Hematopoietic multipotent progenitor cell (in vitro differentiated cells): ENCODE measurements at places on chromosomes 4 and X.
A peak's percentile ranks its signal among the peaks of the same experiment; 100 is the strongest.

DNA sequence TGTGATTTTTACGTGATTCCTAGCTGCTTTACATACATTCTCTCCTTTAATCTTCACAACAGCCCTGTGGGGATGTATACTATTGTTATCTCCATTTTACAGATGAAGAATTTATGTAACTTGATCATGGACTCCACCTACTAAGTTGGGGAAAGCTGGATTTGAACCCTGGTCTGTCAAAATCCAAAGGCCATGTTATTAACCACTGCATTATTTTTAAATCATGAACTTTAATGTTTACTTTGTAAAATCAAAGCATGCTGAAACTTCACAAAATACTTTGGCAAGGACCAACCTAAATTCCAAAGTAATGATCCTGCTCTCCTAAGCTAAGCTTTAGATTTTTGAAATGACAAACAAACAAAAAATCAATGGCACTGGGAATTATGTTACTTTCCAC, 26.1 kb downstream of the FAM47E start:
- DNase-seq, result no peak

GRCh38 chr4:112266823-112267222, 18.9 kb downstream of the TIFA start:
- DNase-seq, result peak; percentile 71

DNA sequence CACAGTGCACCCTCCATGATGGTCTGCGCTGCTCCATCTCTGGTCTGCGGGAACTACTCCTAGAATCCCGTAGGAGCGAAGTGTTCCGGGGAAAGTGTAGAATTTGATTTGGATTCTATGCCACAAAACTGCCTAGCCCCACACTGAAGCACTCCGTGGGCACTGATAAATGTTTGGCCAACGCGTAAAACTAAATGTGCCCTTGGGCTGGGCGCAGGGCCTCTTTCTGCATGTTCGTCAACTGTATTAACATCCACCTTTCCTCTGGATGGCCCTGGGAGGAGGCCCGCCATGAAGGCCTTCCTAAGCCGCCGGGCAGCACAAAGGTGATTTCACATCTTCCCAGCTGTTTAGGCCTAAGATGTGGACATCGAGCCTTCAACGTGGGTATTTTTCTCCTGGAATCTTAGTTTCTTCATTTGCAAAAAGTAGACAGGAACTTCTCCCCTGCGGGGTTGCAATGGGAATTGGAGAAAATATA, 2.6 kb downstream of the MSX1 start:
- DNase-seq, result no peak

- DNase-seq, result no peak
Measured at GRCh38 chrX:29012867-29013266, 425.6 kb downstream of the IL1RAPL1 start.

DNA sequence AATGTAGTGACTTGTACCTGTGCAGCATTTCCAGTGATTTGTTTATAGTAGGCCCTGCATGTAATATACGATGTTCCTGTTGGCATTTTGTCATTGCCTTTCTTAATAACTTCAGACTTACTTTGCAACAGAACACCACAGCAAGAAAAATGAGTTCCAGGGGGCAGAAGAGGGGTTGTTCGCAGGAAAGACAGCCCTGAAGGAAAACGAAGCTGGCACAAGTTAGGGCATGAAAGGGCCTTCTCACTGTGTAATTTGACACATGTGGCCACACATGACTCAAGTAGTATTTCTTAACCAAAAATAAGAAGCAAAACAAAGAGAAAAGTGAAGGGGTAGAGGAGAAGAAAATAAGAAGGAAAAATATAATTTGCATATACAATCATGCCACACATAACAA, 265.8 kb upstream of the SMIM31 start:
- DNase-seq, result no peak

GRCh38 chr4:119656342-119656741, 27.7 kb upstream of the PDE5A start:
- DNase-seq, result no peak

DNA sequence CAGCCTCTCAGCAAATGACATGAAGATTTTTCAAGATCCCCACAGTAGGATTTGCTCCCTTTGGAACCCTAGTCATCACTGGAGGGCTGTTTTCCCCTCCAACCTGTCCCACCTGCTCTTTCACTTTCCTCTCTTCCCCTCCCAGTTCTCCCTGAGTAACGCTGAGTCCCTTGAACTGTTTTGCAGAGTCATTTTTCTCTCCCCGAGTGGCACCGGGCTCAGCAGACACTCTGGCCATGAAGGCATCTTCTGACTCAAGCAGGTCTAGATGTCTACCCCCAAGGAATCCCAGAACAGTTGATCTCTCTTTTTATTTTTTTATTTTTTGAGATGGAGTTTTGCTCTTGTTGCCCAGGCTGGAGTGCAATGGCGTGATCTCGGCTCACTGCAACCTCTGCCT, 52.2 kb downstream of the HTRA3 start:
- DNase-seq, result no peak

- no peak for DNase-seq
Measured at GRCh38 chr4:100823066-100823992, 305.5 kb upstream of the EMCN start.

DNA sequence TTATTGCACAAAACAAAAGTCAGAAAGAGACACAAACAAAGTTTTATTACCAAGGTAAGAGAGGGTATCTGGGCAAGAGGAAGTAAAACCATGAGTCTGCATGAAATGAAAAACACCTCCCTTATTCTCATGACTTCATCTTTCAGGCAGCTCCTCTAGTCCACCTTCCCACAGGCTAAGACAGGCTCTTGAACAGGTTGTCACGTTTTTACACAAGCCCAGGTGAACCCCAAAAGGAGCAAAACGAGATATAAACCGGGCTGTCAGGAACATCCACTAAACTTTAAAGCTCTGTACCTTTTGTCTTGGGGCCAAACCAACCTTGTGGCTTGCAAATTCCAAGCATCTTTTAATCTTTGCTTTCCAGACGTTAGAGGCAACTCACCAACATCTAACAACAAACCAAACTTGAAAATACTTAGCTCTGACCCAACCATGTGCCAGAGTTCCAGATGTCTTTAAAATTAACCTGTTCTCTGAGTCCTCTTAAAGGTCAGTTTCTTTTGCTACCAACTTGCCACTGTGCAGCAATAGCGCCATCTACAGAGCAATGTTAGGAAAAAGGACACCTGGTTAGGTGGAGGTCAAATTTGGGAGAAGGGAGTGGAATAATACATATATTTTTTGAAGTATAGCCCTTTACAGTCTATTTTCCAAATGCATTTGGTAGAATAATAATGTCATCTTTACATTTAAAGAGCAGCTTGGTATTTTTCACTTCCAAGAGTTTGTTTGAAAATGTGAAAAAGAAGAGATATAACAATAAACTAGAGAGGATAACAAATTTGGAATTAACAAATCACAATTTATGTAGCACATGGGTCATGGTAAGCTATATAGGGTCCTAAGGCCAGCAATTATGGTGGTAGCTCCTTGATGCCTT, 73.1 kb downstream of the QRFPR start:
- DNase-seq, result peak; percentile 22

DNA sequence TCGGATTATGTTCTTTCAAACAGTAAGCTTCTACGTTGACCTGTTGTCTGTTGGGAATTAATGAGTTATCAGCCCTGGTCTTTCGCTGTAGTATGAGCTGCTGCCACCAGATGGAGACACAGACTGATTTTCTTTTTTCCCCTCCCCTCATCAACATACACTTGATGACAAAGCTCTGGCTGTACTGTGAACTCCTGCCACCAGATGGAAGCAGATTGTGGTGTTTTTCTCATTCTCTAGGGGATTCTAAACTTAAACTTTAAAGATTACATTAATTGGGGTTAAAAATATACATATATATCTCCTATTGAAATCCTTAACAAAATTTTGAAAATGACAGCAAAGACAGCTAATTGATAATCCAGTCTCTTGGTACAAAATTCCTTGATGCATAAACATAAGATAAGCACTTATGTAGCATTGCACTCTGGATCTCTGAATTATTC, 44.8 kb downstream of the SMS start:
- peak; percentile 82 for DNase-seq

GRCh38 chr4:89416960-89417359, 109.4 kb upstream of the GPRIN3 start:
- no peak for DNase-seq

DNA sequence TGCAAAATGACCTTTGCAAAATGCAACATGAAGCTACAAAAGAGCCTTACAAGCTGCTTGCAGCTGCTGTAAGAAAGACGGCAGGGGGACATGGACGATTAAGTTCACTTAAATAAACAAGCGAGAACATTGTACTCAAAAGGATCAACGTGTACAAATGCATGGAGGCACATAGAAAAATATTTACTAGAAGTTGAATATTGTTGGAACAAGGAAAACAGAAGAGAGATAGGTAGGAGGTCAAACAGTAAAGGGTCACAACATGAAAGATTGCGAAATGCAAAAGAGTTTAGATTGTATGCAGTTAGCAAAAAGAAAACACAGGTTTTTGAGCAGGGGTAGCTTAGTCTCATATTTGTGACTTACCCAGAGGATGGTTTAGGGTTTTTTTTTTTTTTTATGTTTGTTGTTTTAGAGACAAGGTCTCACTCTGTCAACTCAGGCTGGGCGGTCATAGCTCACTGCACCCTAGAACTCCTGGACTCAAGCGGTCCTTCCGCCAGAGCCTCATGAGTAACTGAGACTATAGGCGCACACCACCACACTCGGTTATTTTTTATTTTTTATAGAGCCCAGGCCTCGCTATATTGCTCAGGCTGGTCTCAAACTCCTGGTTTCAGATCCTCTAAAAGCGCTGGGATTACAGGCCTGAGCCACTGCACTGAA, 1.4 kb upstream of the PHF8 start:
- DNase-seq, result no peak

DNA sequence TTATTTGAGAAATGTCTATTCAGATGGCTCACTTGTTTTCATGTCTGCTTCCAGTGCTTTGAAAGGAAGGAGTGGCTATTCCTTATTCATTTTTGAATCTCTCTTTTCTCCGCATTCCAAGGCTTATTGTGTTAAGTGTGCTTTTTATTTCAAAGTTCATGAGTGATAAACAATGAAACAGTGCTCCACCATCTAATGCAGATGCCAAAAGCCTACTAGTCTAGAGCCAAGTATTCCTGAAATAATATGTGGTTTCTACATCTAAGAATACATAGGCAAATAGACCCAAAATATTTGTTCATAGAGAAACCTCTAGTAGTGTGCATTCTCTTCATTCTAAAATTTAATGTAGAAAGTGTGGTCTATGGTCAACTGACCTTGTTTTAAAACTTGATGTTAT, 187.3 kb downstream of the GABRB1 start:
- DNase-seq, result no peak

DNA sequence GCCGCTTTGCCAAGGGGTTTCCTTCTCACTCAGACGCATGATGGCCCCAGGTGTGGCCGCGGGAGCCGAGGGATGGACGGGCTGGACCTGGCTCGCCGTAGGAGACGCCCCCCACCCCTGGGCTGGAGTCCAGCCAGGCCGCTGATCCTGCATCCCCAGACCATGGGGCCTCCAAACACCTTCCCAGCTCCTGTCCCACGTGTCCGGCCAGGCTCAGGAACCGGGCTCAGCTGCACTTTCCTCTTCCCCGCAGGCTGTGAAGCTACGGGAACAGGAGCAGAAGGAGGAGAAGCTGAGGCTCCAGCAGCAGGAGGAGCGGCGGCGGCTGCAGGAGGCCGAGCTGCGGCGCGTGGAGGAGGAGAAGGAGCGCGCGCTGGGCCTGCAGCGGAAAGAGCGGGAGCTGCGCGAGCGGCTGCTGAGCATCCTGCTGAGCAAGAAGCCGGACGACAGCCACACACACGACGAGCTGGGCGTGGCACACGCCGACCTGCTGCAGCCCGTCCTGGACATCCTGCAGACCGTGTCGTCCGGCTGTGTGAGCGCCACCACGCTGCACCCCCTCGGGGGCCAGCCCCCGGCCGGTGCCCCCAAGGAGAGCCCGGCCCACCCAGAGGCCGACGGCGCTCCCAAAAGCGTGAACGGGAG, 9.1 kb downstream of the AKAP17A start:
- no peak for DNase-seq

GRCh38 chr4:152106113-152106763, 345.4 kb upstream of the GATB start:
- peak; percentile 71 for DNase-seq

DNA sequence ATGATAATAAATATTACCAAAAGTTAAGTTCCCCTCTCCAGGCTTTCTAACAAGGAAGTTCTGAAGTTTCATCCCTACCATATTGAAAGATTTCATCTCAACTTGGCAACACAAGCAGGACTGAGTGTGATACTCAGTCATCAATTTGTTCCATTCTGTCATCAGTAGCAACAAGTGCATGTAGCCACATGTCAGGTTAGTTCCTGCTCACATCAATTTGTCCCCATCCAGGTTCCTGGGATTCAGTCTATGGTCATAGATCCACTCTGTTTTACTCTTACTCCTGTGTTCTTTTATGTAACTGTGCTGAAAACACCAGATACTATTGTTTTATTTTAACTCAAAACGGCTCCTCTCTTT, 22.2 kb downstream of the SMPX start:
- no peak for DNase-seq
